Hypothalamus (tissue), 51 donors: ENCODE measurements at places on chromosomes 12 and 14.

GRCh38 chr12:128734371-128734770 is 89.4 kb downstream of the SLC15A4 start:
- no peak for DNase-seq

GRCh38 chr12:19285793-19286448 is 153.4 kb upstream of the AEBP2 start:
- DNase-seq, result no peak

DNA sequence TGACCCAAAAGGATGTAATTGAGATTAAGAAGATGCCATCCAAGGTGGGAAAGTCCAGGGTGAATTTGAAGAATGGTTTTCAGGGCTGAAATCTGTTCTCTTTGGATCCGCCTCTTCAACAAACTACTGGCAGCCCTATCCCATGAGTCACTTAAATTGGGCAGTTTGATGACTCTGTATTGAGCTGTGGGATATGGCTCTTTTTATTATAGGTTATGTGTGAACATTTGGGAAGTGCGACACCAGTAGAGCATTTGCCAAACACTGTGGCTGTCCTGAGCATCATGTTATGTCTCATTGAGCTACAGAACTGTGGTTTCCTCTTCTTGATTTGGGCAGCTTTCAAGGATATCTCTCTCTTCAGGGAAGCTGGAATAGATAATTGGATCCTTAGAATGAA is 22.3 kb downstream of the IFT43 start:
- DNase-seq, result no peak

DNA sequence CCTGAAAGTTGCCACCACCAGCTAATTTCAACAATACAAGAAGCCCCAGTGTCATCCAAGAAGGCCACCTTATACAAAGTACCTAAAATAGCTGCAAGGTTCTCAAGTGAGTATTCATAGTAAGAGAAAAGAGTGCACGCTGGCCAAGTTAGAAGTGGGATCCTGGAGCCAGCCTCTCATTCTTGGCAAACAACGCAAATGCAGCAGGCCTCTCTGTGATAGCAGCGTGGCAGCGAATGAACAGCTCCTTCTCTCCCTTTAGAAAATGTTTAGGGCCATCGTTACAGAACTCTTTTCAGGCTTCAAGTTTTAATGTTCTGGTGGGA is 78.0 kb upstream of the IFNG-AS1 start:
- no peak for DNase-seq

- no peak for DNase-seq
Measured at GRCh38 chr12:22624548-22624869, 462 bp upstream of the ETNK1 start.

GRCh38 chr12:54413284-54414190 is 5.5 kb downstream of the ITGA5 start:
- no peak for DNase-seq

DNA sequence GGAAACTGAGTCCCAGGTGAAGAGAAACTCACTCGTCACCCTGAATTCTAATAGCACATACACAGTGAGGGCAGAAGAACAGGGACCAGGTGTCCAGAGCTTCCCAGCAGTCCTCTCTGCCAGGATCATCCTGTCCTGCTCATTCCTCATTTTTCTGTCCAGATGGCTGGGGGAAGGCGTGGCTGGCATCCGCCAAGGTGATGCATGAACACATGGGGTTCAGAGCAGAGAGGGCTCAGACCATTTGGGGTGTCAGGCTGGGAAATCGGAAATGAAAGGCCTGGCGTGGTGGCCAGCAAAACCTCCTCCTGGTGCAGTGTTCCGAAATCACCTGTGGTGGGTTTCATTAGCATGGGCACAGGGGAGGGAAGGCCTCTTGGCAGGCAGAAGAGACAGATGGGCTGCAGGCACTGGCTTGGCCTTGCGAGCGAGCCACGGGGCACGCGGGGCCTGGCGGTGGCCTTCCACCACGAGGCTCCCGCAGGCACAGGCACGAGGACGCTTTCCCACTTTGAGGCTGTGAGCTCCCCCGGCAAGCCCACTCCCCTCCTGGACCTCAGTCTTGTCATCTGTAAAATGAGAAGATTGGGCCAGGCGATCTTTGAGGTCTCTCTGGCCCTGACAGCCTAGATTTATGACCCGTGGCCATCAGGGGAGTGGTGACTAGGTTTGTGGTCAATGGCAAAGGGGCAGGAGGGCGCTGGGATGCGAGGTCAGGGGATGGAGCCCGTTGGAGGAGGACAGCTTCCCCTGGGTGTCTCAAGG is 68.5 kb downstream of the TSPAN9 start:
- no peak for DNase-seq

DNA sequence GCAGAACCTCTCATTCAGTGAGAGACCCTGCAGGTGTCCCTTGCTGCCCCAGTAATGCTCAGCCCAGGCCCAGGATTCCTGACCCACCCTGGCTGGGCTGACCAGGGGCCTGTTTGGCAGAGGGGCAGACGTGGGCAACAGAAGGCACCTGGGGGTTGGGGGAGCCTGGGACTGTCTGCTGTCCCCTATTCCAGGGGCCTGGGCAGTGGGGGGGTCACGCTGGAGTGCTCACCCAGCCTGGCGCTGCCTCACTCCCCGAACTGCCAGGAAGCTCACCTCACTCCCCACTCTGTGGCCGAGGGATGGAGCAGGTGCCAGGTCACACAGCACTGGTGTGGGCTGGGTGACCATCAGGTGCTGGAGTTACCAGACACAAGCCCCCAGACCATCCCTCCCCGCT is 22.6 kb upstream of the NUDT14 start:
- no peak for DNase-seq

- no peak for DNase-seq
Measured at GRCh38 chr12:50013361-50014147, 11.7 kb downstream of the RACGAP1 start.

GRCh38 chr14:50633954-50634353 is 34.2 kb downstream of the SAV1 start:
- no peak for DNase-seq

- DNase-seq, result no peak
Measured at GRCh38 chr12:122352394-122352793, 70.1 kb downstream of the CLIP1 start.

- DNase-seq, result no peak
Measured at GRCh38 chr12:24045816-24046257, 96.4 kb upstream of the SOX5 start.

GRCh38 chr12:108664338-108665258 is 30.9 kb upstream of the SELPLG start:
- DNase-seq, result peak; percentile 53

- DNase-seq, result no peak
Measured at GRCh38 chr14:100888789-100889315, 14.7 kb downstream of the RTL1 start.

- no peak for DNase-seq
Measured at GRCh38 chr12:94553130-94553519, 93.5 kb upstream of the CEP83 start.
